Upper lobe of left lung (tissue), 6 donors: ENCODE measurements at places on chromosomes 5 and 9. TPM values are rescaled to one million over a fixed set of nuclear protein-coding genes. Genes with fewer than 3 reads are reported as not detected.

DNA sequence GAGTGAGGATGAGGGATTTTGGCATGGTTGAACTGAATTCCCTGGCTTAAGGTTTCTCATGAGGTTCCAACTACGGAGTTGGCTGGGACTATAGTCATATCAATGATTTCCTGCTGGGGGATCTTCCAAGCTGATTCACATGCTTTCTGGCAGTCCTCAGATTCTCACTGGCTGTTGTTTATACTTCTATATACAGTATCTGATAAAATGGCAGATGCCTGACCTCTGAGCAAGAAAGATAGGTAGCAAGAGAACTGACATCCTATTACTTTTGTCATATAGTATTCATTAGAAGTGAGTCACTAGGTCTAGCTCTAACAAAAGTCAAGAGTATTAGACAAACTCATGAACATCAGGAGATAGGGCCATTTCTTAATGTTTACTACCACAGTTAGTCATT, 440.9 kb upstream of the EDIL3 start:
- H3K27me3 ChIP-seq = no peaks in the 10 kb centered on the region
- no peaks in the 10 kb centered on the region for H3K4me1 ChIP-seq
- no peak for DNase-seq
- no peak overlapping the region for H3K27ac ChIP-seq

DNA sequence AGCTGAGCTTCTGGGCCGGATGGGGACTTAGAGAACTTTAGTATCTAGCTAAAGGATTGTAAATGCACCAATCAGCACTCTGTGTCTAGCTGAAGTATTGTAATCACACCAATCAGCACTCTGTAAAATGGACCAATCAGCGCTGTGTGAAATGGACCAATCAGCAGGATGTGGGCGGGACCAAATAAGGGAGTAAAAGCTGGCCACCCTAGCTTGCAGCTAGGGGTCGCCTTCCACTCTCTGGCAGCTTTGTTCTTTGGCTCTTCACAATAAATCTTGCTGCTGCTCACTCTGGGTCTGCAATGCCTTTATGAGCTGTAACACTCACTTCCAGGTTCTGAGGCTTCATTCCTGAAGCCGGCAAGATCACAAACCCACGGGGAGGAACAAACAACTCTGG, 354.0 kb downstream of the PRR16 start:
- no peaks in the 10 kb centered on the region for H3K27me3 ChIP-seq
- H3K36me3 ChIP-seq = no peaks in the 10 kb centered on the region
- no peak overlapping the region for H3K27ac ChIP-seq

DNA sequence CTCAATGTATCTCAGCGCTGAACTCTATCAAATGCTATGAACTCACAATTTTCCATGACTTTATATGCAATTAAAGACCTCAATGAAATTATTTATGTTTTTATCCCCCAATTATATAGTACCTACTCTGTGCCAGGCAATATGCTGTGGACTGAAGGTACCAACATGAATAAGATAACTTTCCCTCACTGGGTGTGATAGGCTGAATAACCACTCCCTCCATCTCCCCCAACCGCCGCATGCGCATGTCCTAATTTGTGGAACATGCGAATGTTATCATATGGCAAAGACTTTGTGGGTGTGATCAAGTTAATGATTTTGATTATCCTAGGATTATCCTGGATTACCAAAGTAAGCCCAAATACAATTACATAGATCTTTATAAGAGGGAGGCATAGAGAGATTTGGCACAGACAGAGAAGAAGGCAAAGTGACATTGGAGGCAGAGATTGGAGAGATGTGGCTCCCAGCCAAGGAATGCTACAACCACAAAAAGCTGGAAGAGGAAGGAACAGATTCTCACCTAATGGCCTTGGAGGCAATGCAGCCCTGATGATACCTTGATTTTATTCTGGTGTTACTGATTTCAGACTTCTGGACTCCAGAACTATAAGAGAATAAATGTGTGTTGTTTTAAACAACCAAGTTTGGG, 149.1 kb upstream of the VCAN start:
- no peak overlapping the region for H3K27ac ChIP-seq
- DNase-seq = no peak
- H3K27me3 ChIP-seq = no peaks in the 10 kb centered on the region

DNA sequence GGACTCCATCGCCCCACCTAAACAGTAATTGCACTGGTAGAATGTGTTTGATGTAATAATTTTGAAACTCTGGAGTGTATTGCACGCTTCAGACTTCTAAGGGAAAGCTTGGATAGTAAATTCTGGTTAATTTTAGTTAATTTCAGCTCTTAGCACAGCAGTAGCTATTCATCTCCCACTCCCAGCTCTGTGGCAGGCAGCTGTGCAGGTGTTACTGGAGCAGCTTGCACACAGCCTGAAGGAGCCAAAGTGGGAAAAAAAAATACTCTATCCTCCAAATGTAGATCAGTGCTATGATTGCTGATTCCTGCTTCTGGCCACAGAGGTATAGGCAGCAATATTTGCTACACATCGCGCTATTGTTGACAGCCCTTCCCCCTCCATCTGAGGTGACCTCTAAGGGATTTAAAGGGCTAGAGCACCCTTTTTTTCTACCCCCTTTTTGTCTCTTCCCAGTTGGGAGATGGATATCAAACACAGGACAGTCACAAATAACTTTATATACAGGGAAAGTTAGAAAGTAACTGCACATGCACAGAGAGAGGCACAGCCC, 97.4 kb downstream of the KCTD16 start:
- no peak for DNase-seq
- H3K36me3 ChIP-seq = no peaks in the 10 kb centered on the region
- no peak overlapping the region for H3K27ac ChIP-seq
- no peaks in the 10 kb centered on the region for H3K27me3 ChIP-seq
- no peak overlapping the region for H3K4me3 ChIP-seq

DNA sequence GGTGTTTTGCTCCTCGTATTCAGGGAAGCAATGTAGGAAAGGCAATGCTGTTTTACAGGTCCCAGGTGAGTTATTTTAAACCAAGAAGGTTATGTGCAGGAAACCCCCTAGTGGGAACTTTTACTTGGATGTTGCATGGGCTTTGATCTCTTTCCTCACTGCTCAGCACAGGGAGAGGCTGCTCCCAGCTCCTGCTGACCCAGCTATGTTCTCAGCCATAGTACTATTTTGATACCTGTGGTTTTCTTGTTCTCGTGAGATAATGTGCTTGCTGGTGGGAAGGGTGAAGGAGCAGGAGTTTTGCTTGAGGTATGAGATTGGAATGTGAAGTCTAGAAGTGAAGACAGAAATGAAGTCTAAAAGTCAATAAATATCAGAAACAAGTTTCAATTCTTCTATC, 265.6 kb upstream of the FBXL7 start:
- H3K4me1 ChIP-seq = no peaks in the 10 kb centered on the region
- no peak for DNase-seq
- H3K27me3 ChIP-seq = no peaks in the 10 kb centered on the region
- no peak overlapping the region for H3K4me3 ChIP-seq

- no peak overlapping the region for H3K27ac ChIP-seq
- no peak for DNase-seq
- H3K4me1 ChIP-seq = no peaks in the 10 kb centered on the region
- peaks cover 52% of the 10 kb centered on the region for H3K36me3 ChIP-seq
These were observed 35.4 kb downstream of the GPR107 start for GRCh38 chr9:130089141-130089540.

DNA sequence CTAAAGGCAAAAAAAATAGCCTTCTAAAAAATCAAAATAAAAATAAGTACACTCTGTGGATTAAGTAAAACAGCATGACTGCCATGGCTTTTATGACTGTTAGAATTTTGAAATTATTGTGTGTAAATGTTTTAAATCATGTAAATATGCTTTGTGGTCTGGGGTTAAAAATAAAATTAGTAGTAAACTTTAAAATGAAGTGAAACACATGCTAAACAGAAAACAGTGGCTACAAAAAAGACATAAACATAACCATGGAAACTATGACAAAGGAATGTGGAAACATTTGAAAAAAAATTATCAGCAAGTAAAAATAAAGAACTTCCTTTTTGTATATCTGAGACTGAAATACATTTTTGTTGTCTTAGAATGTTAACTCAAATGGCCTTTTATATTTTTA, 134.5 kb upstream of the SPEF2 start:
- no peak for DNase-seq
- no peak overlapping the region for H3K4me3 ChIP-seq
- no peaks in the 10 kb centered on the region for H3K36me3 ChIP-seq
- no peak overlapping the region for H3K27ac ChIP-seq
- peaks cover 19% of the 10 kb centered on the region for H3K4me1 ChIP-seq
- H3K27me3 ChIP-seq = no peaks in the 10 kb centered on the region

DNA sequence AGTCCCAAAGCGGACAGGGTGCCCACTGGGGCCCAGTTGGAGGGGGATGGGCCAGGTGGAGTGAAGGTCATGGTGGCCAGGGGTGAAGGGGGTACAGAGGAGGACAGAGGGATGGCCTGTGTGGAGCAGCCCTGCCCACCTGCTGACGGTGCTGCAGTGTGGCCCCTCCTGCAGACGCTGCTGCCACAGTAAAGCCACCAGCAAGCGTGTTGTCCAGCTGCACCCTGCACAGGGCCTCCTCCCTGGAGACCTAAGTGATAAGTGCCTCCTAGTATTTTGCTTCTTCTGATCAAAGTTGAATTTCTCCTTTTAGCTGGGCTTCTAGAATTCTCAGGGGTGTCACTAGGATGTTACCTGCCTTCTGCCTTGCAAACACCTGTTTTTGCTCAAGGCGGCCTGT, 299.3 kb upstream of the IRX4 start:
- H3K4me1 ChIP-seq = no peaks in the 10 kb centered on the region
- DNase-seq = peak; percentile 40
- no peak overlapping the region for H3K27ac ChIP-seq
- no peaks in the 10 kb centered on the region for H3K27me3 ChIP-seq
- no peak overlapping the region for H3K4me3 ChIP-seq

GRCh38 chr5:134446938-134447337, 35.3 kb upstream of the CDKN2AIPNL start:
- no peaks in the 10 kb centered on the region for H3K4me1 ChIP-seq
- no peak for DNase-seq
- no peak overlapping the region for H3K27ac ChIP-seq
- no peak overlapping the region for H3K4me3 ChIP-seq
- no peaks in the 10 kb centered on the region for H3K27me3 ChIP-seq
- no peaks in the 10 kb centered on the region for H3K36me3 ChIP-seq

MELK gene
- 1.3 TPM for total RNA-seq

LHX3 gene
- 0.20 TPM for total RNA-seq

SPINK5 gene
- 2.7 TPM for total RNA-seq
